ENCODE measurements at places on chromosomes 6 and 20. TPM values are rescaled to one million over a fixed set of nuclear protein-coding genes. Genes with fewer than 3 reads are reported as not detected.

Gene KIAA1755
- polyA plus RNA-seq, result not detected

Gene PLAGL2
- 15.2 TPM for polyA plus RNA-seq

Gene IP6K3
- 0.48 TPM for polyA plus RNA-seq

Gene FKBP1C
- 1.9 TPM for polyA plus RNA-seq
